Neural crest cell (in vitro differentiated cells): ENCODE measurements at places on chromosomes 12 and 14. TPM values are rescaled to one million over a fixed set of nuclear protein-coding genes. Genes with fewer than 3 reads are reported as not detected.

DNA sequence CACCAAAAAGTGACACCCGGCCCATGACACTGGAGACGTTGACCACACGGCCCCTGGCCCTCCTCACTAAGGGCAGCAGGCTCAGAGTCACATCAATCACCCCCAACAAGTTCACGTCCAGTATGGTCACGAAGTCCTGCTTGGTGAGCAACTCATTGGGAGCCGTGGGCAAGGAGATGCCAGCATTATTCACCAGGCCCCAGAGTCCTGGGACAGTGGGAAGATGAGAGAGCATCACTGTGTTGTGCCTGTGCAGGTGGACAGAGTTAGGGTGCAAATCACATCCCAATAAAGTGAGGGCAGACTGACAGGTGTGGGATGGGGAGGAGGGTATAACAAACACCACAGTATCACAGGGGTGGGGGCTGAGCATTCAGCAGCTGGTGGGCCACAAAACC lies 2.5 kb downstream of the RDH16 start:
- peaks cover 8% of the 10 kb centered on the region for H3K27me3 ChIP-seq
- no peaks in the 10 kb centered on the region for H3K4me1 ChIP-seq
- H3K4me3 ChIP-seq, result no peak overlapping the region
- no peaks in the 10 kb centered on the region for H3K36me3 ChIP-seq
- DNase-seq, result no peak

GALNT9 gene
- total RNA-seq, result 0.43 and 1.3 TPM in 2 replicates

DNA sequence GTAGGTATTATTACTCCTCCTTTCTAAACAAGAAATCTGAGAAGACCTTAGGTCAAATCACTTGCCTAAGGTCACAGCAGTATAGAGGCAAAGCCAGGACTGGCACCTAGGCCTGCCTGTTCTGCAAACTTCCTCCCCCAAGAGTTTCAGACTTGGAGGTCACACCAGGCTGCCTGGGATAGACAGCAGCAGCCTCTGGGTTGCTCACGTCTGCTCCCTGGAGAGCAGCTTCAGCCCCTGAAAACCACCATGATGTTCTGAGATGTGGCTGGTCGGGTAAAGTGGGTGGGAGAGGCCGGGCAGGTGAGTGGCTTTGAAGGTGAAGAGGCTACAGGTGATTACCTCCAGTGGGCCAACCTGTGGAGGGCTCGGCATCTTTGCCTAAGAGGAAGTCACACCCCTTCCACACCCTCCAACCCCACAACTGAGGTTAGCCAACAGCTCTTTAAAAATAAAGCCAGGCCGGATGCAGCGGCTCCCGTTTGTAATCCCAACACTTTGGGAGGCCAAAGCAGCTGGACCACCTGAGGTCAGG lies 37.0 kb upstream of the PNMA1 start:
- DNase-seq, result no peak
- no peaks in the 10 kb centered on the region for H3K27me3 ChIP-seq
- H3K4me3 ChIP-seq, result no peak overlapping the region
- H3K4me1 ChIP-seq, result peaks cover 64% of the 10 kb centered on the region
- H3K36me3 ChIP-seq, result no peaks in the 10 kb centered on the region

DNA sequence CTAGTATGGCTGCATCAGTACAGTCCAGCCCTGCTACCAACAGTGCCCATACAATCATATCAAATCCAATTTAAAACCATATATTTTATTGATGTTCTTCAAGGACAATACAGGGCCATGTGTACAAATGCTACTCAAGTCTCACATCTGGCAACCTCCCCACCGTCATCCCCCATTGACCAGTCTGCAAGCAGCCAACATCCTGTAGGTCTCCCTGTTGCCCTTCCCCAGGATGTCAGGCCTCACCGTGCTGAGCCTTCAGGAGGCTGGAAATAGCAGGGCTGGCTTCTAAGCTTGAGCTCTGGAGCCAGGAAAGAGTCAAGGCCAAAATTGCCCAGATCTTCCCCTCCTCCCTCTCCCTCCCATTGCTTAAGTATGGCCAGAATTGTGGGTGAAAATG lies 10.4 kb downstream of the ZDHHC22 start:
- H3K36me3 ChIP-seq, result no peaks in the 10 kb centered on the region
- no peaks in the 10 kb centered on the region for H3K4me1 ChIP-seq
- H3K4me3 ChIP-seq, result no peak overlapping the region
- DNase-seq, result no peak
- H3K27ac ChIP-seq, result no peak overlapping the region

DNA sequence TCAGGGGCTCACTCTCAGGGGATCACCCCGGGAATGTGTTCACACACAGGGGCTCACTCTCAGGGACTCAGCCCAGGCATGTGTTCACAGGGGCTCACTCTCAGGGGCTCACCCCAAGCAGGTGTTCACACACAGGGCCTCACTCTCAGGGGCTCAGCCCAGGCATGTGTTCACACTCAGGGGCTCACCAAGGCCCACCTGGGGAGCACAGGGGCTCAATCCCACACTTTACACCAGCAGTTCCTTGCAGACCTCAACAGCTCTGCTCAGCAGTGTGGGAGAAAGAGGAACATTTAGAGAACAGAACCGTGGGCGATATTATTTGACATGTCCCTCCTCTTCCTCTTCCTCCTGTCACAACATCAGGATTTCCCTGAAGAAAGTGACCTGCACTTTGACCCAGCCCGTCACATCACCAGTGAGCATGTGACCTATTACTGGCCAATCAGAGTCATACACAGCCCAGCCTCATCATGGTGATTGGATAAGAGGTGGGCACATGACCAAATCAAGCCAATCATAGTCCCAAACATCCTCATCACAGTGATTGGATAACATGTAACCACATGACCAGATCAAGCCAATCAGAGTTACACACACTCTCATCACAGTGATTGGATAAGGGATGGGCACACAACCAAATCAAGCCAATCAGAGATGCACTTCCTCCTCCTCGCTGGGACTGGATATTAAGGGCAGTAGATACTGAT lies 359.4 kb upstream of the SFSWAP start:
- H3K4me3 ChIP-seq, result no peak overlapping the region
- H3K27ac ChIP-seq, result no peak overlapping the region
- DNase-seq, result no peak
- peaks cover 5% of the 10 kb centered on the region for H3K27me3 ChIP-seq
- H3K36me3 ChIP-seq, result peaks cover 23% of the 10 kb centered on the region

DNA sequence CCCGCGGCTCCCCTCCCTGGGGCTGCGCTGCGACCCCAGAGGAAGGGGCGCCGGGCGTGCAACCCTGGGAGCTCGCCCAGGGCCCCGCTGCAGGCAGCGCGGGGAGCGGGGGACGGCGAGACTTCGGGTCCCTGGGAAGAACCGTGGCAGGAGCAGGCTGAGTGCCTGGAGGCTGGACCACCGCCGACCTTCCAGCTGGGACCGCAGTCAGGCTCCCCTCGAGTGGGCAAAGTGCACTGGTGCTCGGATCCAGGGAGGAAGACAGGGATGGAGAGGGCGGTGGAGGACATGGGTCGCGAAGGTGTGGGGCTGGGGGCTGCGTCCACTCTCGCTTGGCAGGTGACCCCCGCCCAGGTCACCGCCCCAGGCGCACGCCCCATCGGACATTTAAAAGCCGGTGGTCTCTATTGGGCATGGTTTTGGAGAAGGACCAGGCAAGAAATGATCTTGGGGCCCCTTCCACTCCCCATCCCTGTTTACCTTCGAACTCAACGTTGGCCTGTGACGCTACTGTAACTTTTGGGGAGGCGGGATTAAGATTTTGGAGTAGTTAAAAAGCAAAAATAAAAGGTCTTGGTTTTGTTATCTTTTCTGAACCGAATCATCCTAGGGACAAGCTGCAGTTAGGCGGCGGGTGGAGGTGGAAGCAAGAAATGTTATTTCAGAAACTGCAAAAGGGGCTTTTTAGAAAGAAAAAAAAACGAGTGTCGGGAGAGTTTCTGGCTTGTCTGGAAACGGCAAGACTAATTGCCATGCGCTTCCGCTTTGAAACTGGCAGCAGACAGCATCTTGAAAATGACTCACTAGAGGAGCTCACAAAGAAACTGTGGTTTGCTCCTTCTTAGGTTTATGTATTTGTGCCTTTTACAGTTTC lies 1.0 kb downstream of the ELK3 start:
- peak; percentile 31 for DNase-seq
- peak overlapping the region; percentile 99 for H3K4me3 ChIP-seq
- H3K27me3 ChIP-seq, result no peaks in the 10 kb centered on the region
- peaks cover 33% of the 10 kb centered on the region for H3K4me1 ChIP-seq

GRCh38 chr12:53600490-53601295 lies 25.5 kb downstream of the ATF7 start:
- peaks cover 25% of the 10 kb centered on the region for H3K4me1 ChIP-seq
- no peaks in the 10 kb centered on the region for H3K27me3 ChIP-seq
- no peak for DNase-seq
- no peak overlapping the region for H3K4me3 ChIP-seq
- peaks cover 4% of the 10 kb centered on the region for H3K36me3 ChIP-seq

DNA sequence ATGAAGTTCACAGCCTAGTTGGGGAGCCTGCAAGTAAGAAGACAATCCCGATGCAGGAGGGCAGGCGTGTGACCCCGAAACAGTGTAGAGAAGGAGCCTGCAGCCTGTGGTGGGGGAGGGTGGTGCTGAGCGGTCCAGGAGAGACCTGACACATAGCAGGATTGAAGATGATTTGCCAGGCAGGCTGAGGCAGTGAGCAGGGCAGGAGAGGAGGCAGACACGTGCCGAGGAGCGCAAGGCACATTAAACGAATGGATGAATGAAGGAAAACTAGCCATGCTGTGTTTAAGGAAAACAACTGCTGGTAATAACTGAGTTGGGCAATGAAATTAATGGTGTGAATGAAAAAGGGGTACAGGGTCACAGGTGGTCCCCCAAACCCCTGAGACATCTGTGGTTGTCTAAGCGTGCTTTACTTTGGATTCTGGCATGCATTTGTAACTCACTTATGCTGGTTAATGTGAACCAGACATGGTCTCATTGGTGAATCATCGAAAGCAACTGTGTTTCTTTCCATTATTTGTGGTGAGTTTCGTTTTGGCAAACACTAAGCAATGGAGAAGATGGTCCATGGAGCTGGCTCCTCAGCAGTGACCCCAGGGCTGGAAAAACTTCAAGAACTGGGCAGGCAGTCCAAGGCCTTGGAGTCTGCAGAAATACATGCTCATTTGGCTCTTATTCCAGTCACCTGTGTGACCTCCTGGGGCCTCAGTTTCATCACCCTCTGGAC lies 96.9 kb upstream of the EVL start:
- peaks cover 17% of the 10 kb centered on the region for H3K27me3 ChIP-seq
- peak overlapping the region; percentile 84 for H3K4me3 ChIP-seq
- no peak for DNase-seq
- peaks cover 28% of the 10 kb centered on the region for H3K4me1 ChIP-seq
- H3K36me3 ChIP-seq, result peaks cover 2% of the 10 kb centered on the region

DNA sequence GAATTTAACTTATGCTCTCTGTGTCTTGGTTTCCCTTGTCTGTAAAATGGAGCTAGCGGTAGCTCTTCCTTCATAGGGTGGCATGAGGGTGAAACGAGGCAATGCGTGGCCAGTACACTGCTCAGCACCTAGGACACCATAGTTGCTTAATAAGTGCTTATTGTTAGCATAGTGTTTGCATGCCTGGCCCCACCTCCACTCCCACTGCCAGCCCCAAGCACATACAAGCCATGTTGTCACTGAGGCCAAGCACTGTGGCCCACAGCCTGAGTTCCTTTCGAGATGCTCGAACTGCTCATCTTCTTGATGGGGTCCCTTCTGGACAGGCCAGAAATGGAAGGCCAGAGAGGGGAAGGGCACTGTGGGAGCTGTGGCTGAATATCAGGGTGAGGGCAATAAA lies 839 bp downstream of the FICD start:
- peaks cover 26% of the 10 kb centered on the region for H3K4me1 ChIP-seq
- H3K4me3 ChIP-seq, result peak overlapping the region; percentile 96
- DNase-seq, result no peak
- peaks cover 19% of the 10 kb centered on the region for H3K27me3 ChIP-seq
- H3K36me3 ChIP-seq, result peaks cover 8% of the 10 kb centered on the region

DNA sequence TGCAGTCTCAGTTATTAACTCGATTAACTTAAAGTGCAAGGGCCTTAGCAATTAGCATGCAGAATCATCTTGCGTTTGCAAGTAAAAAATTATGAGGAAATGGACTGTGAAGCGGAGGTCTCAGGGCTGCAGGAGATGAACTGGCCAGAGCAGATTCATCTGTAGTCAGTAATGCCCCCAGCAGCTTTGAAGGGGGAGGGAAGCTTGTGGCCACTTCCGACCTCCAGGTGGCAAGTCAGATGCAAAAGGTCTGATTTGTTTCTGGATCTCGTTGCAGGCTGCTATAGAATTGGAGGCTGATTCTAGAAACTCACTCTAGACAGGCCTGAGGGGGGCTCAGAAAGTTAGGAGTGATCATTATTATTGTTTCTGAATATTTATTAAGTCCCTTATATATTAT lies 107.4 kb upstream of the RGS6 start:
- DNase-seq, result no peak
- H3K27ac ChIP-seq, result no peak overlapping the region
- H3K4me3 ChIP-seq, result no peak overlapping the region
- H3K36me3 ChIP-seq, result no peaks in the 10 kb centered on the region

ASB8 gene
- total RNA-seq, result 21.5 and 21.7 TPM in 2 replicates

KCNK13 gene
- total RNA-seq, result not detected in 2 replicates

GRCh38 chr14:57845802-57846531 lies 19.9 kb downstream of the SLC35F4 start:
- no peaks in the 10 kb centered on the region for H3K36me3 ChIP-seq
- no peak overlapping the region for H3K4me3 ChIP-seq
- H3K27me3 ChIP-seq, result peaks cover 47% of the 10 kb centered on the region
- H3K27ac ChIP-seq, result no peak overlapping the region
